ENCODE measurements at places on chromosomes 7 and 10. TPM values are rescaled to one million over a fixed set of nuclear protein-coding genes. Genes with fewer than 3 reads are reported as not detected.

NKX1-2 gene
- total RNA-seq, result not detected

RAPGEF5 gene
- 99.1 TPM for total RNA-seq

PPIF gene
- total RNA-seq, result 17.4 TPM

PTPN20 gene
- total RNA-seq, result 8.6 TPM

TAS2R5 gene
- 6.5 TPM for total RNA-seq

GRCh38 chr7:142689439-142690120 is 59.7 kb upstream of the PRSS1 start:
- no peak for DNase-seq

DNA sequence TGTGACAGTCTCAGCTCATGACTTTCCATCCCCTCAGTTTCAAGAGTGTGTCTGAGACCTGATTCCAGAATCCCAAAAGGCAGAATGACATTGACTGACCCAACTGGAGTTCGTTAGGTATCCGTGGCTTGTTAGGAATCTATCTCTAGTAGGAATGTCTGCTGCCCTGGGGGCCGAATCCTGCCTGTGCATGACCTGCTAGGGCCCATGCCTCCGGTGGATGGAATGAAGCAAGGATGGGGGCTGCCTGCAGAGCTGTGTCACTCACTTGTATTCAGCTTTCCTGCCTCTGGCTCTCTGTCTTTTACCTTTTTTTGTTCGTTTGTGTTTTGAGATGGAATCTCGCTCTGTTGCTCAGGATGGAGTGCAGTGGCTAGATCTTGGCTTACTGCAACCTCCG is 129.5 kb downstream of the SDK1 start:
- DNase-seq, result no peak

DNA sequence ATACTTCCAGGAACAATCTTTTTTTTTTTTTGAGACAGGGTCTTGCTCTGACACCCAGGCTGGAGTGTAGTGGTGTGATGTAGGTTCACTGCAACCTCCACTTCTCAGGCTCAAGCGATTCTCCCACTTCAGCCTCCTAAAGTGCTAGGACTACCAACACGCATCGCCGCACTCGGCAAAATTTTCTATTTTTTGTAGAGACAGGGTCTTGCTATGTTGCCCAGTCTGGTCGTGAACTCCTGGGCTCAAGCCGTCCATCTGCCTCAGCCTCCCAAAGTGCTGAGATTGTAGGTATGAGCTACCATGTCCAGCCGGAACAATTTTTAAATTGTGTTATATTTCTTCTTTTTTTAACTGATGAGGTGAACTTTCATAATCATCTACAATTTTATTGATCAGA is 2.1 kb downstream of the ZNF511 start:
- DNase-seq, result no peak

- DNase-seq, result no peak
Measured at GRCh38 chr10:95837783-95838182, 70.0 kb upstream of the CC2D2B start.

DNA sequence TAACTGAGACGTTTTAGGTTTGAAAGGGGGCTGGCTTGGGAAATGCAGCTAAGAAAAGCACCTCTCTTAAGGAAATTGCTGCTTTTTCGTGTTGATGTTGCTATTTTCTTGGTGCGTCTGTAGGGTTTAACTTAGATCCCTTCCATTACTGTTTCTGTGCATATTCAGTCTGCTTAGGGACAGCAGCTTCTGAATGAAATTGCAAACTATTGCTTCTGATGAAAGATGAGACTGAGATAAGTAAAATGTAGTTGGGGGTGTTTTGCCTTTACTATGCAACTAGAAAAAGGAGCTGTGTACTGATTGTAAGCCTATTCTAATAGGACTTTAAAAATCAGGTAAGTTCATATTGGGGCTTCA is 772 bp downstream of the HDAC9 start:
- no peak for DNase-seq

GRCh38 chr10:130914367-130914766 is 397.2 kb downstream of the TCERG1L start:
- no peak for DNase-seq

DNA sequence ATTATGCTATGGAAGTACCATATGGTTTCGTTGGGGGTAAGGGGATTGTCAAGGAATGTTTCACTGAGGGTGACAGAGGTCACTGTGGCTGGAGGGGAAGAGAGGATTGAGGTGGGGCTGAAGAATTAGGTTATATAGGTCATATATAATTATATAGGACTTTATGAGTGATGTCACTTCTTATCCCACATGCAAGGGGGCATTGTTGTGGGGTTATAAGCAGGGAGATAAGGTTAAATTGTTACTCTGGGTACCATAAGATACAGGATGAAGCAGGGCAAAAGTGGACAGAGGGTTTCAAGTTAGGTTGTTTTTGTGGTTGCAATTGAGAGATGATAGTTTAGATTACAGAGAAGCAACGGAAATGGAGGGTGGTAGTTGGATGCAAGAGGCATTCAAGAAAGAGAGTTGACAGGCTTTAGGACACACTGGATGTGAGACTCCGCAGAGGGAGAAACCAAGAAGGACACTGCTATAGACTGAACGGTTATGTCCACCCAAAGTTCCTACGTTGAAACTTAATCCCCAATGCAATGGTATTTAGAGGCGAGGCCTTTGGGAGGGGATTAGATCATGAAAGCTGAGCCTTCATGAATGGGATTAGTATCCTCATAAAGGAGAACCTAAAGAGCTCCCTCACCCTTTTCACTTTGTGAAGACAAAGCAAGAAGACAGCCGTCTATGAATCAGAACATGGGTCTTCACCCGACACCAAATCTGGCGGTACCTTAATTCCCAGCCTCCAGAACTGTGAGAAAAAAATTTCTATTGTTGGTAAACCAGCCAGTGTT is 7.0 kb upstream of the PRR15 start:
- no peak for DNase-seq

- no peak for DNase-seq
Measured at GRCh38 chr7:37927773-37928444, 7.5 kb downstream of the EPDR1 start.

DNA sequence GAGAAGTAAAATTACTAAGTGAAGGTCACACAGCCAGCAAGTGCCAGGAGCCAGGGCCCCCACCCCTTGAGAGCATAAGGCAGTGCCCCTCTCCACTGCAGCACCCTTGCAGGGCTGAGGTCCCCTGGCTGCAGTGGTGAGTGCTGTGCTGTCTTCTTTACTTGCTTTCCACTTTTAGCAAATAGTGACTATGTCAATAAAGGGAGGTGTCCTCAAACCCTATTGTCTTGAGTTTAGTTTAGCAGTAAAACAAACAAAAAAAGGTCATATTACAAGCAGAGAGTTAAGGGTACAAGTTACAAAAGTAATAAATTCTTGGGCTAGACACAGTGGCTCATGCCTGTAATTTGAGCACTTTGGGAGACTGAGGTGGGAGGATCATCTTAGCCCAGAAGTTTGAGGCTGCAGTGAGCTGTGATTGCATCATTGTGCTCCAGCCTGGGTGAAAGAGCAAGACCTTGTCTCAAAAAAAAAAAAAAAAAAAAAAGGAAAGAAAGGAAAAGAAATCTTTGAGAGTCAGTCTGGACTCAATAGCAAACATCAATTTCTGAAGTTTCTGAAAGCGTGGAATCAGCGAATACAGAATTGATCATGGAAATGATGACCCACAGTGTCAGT is 39.0 kb upstream of the KIF5B start:
- DNase-seq, result no peak

GRCh38 chr7:94297397-94297838 is 97.3 kb upstream of the COL1A2 start:
- DNase-seq, result no peak

DNA sequence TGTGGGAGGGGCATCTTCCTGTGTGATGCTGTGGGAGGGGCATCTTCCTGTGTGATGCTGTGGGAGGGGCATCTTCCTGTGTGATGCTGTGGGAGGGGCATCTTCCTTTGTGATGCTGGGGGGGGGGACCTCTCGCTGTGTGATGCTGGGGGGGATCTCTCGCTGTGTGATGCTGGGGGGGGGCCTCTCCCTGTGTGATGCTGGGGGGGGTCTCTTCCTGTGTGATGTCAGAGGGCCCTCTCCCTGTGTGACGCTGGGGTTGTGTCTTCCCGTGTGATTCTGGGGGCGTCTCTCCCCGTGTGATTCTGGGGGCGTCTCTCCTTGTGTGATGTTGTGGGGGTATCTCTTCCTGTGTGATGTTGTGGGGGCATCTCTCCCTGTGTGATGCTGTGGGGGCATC is 27.9 kb upstream of the DPYSL4 start:
- DNase-seq, result no peak

DNA sequence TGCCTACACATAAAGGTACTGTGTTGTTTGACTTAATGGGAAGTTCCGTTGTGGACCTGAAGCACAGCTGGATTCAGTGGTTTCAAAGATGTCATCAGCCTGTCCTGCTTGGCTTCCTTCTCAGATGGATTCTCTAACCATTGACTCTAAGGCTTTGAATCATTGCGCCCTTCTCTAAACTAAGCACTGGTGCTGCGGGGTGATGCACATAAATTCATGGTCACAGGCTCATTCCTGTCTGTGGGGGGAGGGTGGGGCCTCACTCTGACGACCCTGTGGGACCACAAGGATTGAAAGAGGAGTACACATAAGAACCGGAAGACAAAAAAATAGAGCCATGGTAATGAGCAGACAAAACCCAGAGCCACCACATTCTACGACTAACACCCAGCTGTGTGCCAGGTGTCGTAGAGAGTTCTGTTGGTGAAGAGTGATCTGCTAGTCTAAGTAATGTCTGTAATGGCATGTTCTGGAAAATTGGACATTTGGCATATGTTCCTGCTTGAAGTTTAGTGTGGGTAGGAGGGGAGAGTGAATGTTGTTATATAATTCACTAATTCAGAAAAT is 97.3 kb upstream of the YAE1 start:
- DNase-seq, result no peak

All from urinary bladder (tissue), 4 donors.